ENCODE measurements at places on chromosomes 4 and X. TPM values are rescaled to one million over a fixed set of nuclear protein-coding genes. Genes with fewer than 3 reads are reported as not detected.

TIGD4 gene
- total RNA-seq = 0.38 TPM

INPP4B gene
- 93.2 TPM for total RNA-seq

RHOH gene
- total RNA-seq = 170 TPM

ATP8A1 gene
- 11.4 TPM for total RNA-seq

RTL3 gene
- total RNA-seq = not detected

SPP1 gene
- 0.87 TPM for total RNA-seq

CABS1 gene
- total RNA-seq = not detected

CWH43 gene
- not detected for total RNA-seq
